ENCODE measurements at places on chromosomes 2 and 18.

DNA sequence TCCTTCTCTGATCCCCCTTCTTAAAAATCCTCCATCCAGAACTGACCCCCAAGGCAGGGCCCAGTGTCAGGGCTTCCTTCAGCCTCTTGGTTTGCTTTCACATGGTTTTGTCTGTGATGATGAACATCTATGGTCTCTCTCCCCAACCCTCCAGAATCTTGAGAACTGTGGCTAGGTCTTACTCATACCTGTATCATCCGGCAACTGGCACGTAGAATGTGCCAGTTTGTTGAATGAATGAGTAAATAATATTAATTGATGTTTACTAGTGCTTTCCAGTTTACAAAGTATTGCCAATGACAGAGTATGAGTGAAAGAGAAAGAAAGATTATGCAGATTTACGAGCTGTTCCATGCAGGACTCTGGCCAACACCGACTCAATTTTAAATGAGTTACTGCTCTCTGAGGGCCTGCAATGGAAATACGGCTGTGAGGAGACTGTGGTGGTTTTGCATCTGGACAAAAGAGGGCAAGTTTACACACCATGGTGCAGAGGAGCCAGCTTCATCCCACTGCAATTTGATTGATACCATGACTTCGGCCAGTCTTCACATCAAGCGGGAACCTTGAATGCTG is 29.9 kb upstream of the TRIB2 start:
- no peak for DNase-seq

DNA sequence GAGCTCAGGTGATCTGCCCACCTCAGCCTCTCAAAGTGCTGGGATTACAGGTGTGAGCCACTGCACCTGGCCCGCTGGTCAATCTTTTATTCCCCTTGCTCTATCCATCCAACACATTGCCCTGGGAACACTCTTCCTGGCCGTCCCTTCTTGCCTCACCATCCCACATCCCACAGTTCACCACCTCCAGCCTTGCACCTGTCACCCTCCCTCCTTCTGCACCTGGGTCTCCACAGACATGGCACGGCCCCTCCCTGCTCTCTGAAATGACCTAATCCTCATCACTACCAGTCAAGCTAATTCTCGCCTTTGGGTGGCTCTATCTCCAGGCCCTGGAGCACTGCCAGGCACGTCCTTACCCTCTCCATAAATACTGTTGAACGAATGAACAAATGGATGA is 116.9 kb upstream of the TEX51 start:
- DNase-seq = no peak

GRCh38 chr2:28343971-28344715 is 48.5 kb upstream of the FOSL2 start:
- DNase-seq = no peak

DNA sequence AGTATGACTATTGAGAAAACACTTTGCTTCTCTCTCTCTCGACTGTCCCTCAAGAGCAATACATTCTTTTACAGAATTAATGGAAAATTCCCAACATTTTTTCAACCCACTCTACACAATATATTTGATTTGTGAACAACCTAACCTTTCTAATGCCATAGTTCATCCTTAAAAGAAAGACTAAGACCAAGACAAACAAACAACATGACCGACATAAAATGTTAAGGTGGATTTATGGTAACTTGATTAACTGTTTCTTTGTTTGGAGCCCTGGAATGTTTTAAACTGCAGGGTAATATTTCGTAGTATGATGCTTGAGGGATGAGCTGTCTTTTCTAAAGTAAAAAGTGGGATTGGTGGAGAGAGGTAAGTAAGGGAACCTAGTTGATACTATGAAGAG is 738.2 kb downstream of the MBD2 start:
- DNase-seq = no peak

Measured in stimulated activated CD4-positive, alpha-beta T cell treated with anti-CD3 and anti-CD28 coated beads, Interleukin-2, amount 100 ng/mL, for 24 hours (primary cell).